Suprapubic skin (tissue), 4 donors: ENCODE measurements at places on chromosomes 6 and 20.

- DNase-seq, result no peak
These were observed 15.2 kb downstream of the CTCFL start for GRCh38 chr20:57509665-57510237.

DNA sequence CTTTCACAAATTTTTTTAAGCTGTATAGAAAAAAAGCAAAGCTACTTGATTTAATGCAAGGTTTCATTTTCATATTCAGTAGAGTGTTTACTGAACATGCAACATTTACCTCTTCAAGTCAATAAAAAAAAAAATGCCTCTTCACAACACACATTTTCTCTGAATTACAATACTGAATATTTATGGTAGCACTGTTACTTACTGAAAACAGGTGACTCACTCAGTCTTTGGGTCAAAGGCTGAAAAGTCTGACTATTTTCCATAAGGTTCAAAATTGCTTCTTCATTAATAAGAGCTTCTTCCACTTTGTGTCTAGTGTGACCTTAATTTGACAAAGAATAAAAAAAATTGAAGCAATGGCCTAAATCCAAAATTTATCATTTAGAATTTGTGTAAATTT, 101.9 kb downstream of the REV3L start:
- DNase-seq, result no peak

GRCh38 chr20:19277381-19277780, 64.9 kb downstream of the SLC24A3 start:
- DNase-seq, result no peak

DNA sequence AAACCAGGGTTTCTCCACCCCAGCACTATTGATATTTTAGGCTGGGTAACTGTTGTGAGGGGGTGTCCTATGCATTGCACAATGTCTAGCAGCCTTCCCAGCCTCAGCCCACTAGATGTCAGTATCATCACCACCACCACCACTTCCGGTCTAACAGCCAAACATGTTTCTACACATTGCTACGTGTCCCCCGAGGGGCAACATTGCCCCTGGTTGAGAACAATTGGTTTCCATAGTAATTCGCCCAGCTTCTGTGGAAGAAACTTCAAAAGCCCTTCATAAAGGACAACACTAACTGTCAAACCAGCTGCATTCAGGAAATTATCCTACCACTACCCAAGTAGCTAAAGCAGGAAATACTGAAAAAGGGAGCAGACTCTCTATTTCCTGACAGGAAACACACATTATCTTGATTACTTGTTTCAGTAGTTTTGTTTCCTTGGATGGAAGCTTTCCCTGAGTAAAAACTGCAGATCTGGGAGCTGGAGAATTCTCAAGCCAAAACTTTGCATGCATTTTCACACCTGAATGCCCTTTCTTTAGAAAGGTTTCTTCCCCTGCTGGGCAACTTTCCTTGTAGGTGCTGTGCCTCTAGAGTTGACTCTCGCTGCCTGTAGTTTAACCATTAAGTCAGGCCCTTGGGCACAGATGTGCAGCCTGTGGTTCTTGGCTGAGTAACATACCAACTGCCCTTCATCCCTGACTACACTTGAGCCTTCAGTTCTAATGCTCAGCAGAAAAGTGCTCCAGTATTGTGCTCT, 23.6 kb downstream of the PKHD1 start:
- DNase-seq, result no peak

- no peak for DNase-seq
These were observed 268.3 kb upstream of the SASH1 start for GRCh38 chr6:148074291-148074690.

GRCh38 chr20:47816487-47817451, 31.5 kb upstream of the SULF2 start:
- no peak for DNase-seq

GRCh38 chr6:111487661-111488060, 4.6 kb upstream of the REV3L start:
- DNase-seq, result no peak

- no peak for DNase-seq
These were observed 3.8 kb upstream of the SPO11 start for GRCh38 chr20:57325632-57326356.

DNA sequence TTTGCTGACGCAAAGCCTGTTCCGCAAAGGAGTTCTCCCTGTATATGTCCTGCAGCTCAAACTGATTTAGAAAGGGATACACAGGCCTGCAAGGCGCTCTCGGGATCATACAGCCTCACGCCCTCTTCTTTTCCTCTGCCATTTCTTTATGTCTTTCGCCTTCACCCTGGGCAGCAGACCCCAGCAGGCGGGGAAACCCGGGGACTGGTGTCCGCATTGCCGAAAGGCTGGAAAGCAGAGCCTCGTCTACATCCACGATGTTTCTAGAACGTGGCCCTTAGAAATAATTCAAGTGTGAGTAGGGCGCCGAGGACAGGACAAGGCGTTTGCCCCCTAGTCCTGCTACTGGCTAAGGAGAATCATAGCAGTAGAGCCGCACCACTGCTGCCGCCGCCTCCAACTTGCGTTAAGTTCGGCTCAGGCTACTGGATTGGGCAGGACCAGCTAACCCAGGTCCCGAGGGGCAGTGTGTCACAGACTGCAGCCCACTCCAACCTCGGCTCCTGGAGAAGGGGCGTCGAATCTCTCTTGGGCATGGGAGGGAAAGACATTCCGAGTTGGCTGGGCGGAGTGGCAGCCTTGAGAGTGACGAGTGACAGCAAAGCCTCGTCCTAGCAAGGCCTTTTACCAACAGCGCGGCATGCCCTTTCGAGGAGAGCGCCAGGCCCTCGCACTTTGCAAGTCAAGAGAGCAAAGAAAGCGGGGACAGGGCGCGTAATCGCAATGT, 2.6 kb upstream of the TBX18 start:
- DNase-seq, result no peak

- DNase-seq, result no peak
These were observed 31.1 kb downstream of the CEBPB start for GRCh38 chr20:50221501-50222308.

GRCh38 chr6:33905071-33905609, 101.3 kb upstream of the MLN start:
- DNase-seq, result no peak

DNA sequence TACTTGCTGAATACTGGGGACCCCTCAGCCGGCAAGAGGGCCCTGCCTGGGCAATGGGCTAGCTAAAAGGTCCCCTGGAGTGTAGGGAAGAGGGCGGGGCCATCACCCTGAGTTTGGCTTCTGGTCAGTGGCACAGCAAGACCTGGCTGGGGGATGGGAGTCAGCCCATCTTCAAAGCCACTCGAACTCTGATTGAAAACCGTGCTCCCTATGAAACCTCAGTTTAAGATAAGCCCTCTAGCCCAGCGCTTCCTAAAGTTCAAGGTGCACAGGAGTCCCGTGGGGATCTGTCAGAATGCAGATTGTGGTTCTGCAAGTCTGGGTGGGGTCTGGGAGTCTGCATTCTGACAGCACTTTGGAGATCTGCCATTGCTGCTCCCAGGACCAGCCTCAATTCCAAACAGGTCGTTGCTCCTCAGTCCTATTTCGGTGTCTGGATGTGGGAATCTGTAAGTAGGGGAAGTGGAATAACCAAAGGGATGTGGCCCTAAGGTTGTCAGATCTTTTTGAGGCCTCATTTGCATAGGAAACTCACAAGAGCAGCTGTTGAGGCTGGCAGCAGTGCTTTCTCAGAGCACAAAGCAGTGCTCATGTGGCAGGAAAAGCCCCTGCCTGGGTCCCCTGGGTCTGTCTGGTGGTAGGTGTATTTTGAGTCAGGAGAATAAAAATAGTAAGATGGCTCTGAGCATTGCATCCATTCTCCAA, 85.3 kb upstream of the SCP2D1 start:
- DNase-seq, result no peak

- no peak for DNase-seq
These were observed 39.1 kb downstream of the KCNQ2 start for GRCh38 chr20:63433351-63433750.

DNA sequence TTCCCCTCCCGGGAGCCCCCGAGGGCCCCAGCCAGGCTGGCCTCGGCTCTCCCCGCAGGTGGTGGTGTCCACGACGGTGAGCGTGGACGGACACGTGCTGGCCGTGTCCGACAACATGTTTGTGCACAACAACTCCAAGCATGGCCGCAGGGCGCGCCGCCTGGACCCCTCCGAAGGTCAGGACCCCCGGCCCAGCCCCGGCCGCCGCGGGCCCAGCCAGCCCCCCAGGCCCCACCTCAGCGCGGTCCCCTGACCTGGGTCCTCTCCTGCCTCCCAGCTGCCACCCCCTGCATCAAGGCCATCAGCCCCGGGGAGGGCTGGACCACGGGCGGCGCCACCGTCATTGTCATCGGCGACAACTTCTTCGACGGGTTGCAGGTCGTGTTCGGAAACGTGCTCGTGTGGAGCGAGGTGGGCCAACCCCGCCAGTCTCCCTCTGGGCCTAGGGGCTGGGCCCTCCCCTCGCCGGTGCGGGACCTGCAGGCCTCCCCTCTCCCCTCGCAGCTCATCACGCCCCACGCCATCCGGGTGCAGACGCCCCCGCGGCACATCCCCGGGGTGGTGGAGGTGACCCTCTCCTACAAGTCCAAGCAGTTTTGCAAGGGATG, 51.0 kb downstream of the CPXM1 start:
- DNase-seq, result peak; percentile 78

- no peak for DNase-seq
These were observed 12.9 kb downstream of the PPP1R16B start for GRCh38 chr20:38818113-38819065.
